ENCODE measurements at places on chromosomes 5 and 9.
A peak's percentile ranks its signal among the peaks of the same experiment; 100 is the strongest.

DNA sequence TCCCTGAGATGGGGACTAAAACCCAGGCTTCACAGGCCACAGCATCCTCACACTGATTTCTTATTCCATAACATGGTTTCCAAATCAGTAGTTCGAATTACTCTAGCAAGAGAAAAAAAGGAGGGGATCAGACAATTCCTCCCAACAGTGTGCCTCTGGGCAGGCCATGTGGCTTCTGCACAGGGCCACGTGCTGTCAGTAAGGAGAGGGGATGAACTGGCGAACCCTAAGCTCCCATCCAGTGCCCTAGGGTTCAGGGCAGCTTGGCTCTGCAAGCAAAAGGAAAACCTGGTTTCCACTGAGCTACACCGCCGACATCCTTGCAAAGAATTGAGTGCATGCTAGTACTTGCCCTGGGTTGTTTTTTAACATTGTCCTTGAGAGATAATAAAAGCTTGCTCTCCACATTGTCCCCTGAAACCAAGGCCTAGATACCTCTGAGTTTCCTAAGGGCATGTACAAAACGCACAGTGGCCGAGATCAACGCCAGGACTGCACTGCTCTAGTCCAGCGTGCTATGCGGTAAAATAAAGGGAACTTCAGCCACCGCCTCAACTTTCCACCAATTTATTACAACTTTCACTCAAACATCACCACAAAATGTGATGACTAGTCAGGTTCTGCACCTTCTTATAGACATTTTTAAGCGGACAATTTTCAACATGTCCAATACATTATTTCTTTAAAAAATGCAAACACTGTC, 4.5 kb downstream of the CAMSAP1 start:
- DNase-seq, result no peak

DNA sequence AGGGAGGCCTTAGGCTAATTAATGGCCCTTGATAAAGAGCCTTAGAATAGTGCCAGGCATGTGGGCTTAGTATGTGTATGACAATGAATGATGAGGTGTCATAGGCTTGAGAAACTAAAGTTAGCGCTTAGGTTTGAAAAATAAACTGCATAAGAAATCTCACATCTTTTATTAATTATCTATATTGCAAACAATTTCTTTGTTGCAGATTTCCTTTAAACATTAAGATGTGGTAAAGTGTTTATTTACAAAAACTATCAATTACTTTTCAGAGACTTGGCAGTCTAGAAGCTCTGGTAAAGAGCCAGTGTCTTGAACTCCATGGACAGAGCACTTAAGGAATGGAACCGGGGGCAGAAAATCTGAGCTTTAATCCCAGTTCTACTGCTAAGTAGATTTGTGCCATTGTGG, 23.1 kb downstream of the MAP1B start:
- DNase-seq, result no peak

DNA sequence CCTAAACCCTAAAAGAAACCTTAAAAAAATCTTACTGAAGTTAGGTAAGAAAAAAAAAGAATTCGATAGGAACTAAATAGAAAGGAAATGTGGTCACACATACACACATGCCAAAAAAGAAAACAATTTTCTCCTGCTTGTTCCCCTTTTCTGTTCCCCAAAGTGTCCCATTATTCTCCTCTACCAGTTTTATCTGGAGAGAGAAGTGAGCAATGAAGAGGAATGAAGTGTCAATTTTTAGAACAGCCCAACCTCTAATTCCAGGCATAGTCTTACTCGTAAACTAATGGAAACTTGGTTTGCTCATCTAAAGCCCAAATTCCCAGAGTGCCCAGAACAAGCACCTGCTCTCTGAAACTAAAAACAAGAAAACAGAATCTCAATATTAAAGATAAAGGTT, 26.1 kb downstream of the AP3B1 start:
- no peak for DNase-seq

DNA sequence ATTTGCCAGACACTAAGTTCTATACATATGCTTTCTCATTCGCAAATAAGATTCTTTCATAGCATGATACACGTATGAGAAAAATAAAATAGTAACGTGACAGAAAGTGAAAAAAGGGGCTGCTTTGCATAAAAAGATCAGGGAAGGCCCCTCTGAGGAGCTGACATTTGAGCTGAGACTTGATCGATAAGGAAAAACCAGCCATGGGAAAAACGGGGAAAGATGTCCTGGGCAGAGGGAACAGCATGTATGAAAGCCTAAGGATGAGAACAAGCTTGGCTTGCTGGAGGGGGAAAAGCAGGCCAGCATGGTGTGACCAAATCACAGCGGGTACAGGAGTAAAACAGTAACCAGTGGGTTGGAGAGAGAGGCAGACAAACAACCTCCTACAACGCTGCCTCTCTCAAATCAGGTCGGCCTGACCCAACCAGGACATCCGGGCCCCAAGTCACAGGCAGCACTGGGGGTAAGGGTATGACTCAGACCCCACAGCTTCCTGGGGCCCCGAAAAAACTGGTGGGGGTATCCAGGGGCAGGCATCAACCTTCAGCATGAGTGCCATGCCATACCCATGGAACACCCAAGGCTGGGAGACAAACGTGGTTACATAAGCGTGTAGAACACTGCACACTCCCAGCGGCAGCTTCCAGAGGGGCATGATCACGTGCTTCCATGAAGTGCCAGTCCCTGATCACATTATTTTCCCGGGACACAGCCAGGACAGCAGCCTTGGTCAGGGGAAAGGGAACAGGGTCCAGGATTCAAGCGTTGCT, 2.2 kb downstream of the TNIP1 start:
- DNase-seq, result no peak

DNA sequence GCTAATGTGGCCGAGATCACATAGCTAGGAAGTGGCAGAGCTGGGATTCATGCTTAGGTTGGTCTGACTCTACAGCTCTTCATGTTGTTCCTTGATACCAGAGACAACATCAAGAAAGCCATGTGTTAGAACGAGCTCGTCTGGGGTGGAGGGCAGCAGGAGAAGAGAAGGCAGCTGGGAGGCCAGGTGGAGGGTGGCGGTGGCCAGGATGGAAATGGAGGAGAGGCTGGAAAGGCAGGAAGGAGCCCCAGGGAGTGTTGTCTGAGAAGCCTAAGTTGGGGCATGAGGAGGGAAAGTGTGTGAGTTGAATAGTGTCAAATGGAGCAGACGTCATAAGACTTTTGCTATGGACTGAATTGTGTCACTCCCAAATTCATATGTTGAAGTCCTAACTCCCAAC, 315.3 kb downstream of the GADD45G start:
- DNase-seq, result no peak

GRCh38 chr5:118558871-118559270, 429.5 kb downstream of the DTWD2 start:
- no peak for DNase-seq

DNA sequence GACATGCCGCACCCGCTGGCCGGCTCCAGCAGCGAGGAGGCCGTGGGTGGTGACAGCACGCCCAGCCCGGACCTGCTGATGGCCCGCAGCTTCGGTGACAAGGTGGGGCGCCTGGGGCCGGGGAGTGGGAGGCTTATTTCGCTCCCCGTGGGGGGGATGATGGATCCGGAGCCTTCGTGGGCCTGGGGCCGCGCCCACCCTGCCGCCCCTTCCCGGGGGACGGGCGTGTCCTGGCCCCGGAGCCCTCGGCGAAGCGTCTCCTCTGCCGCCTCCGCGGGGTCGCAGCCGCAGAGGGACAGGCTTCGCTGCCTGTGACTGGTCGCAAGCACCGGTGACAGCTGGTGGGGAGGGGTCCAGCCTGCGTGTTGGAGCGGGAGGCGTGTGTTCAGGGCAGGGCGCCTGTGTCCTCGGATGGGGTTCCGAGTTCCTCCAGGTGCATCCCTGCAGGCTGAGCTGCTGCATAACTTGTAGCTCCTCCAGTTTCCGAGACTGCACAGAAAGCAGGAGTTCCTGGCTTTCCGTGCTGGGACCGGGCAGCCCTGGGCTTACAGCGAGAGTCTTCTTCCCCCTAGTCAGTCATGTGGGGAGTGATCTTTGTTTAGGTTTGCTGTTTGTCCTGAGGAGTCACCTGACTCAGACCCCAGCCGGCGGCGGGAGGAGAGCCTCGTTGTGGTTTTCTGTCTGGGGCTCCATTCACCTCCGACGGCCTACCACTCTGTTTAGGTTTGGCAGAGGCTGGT, 666 bp downstream of the SNX30 start:
- peak; percentile 39 for DNase-seq

DNA sequence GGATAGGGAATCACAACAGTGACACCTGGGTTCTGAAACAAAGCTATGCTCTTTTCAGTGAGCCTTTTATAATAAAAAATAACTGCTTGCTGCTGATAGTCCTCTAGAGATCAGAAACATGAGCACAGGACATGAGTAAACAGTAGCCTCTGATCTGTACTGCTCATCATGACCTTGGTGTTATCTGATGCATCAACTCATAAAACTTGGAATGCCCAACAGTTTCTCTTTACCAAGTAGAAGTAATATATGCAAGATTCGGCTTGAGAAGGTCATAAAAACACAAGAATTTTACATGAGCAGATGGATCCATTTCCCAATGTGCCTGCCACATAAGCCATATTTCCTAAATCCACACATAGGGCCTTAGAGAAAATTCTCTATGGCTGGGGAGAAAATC, 318.3 kb upstream of the GRAMD2B start:
- no peak for DNase-seq

Data from NCI-H1092 (cell line).